PC-9 (cell line): ENCODE measurements at places on chromosomes 2 and 18.

DNA sequence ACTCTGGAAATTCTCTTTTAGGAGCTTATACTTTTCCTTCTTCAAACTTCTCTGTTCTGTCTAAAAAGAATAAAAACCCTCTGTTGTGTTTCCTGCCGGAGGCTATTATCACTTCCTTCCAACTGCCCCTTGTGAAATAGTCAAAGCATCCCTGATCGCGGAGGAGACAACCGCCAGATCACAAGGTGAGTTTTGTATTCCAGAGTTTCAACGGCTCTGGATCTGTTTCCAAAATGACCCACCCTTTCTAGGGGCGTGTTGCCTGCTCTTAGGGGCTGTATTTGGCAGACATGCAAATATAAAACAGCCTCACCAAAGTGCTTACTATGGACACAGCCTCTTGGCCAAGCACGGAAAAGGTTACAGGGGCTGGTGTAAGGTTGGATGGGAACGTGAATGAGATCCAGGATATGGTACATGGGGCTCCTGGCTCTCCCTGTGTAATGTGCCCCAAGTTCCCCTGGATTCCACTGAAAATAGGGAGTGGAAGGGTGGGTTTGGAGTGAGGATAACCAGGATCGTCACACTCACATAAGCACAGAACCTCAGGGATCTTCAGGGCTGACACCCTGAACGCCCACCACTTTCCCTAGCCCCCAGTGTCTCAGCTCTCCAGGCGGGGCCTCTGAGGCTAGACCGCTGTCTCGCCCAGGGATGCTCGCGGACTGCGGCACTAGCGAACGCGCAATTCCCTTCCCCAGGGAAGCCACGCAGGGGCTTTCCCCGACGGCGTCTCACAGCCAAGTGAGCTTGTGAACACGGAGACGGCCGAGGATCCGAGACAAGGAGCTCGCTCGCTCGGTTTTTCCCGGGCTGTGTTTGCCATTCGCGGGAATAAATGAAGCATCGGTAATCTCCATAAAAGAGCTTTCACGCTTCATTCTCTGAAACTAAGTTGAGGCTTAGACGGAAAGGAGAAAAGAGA is 14.4 kb downstream of the EN1 start:
- DNase-seq = no peak

DNA sequence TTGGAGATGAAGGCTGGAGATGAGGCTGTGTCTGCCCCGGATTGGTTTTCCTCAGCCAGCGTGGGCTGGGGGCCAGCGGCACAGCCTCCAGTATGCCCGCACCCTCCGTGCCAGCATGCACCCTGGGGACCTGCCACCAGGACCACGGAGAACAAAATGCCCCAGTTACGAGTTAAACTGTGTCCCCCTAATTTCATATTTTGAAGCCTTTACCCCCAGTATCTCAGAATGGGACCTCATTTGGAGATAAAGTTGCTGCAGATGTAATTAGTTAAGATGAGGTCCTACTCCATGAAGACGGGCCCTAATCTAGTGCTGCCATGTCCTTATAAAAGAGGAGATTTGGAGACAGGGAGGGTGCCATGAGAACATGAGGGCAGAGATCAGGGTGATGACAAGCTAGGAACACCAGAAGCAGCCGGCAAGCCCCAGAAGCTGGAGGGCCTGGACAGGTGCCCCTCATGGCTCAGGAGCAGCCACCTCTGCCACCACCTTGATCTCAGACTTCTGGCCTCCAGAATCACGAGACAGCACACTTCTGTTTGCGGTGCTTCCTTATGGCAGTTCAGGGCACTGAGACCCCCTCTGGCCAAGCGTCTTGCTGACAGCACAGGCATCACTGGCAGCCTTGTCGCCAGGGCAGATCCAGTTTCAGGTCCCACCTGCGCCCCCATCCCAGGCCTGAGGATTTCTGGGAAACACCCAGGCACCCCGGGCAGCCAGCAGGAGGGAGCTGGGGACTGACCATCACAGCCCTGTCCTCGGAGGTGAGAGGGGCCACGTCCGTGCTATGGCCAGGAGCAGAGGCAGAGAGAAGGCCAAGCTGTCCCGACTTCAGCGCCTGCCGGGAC is 29.4 kb downstream of the KIF1A start:
- DNase-seq = no peak

GRCh38 chr2:72710418-72711152 is 115.2 kb downstream of the EXOC6B start:
- DNase-seq = no peak

DNA sequence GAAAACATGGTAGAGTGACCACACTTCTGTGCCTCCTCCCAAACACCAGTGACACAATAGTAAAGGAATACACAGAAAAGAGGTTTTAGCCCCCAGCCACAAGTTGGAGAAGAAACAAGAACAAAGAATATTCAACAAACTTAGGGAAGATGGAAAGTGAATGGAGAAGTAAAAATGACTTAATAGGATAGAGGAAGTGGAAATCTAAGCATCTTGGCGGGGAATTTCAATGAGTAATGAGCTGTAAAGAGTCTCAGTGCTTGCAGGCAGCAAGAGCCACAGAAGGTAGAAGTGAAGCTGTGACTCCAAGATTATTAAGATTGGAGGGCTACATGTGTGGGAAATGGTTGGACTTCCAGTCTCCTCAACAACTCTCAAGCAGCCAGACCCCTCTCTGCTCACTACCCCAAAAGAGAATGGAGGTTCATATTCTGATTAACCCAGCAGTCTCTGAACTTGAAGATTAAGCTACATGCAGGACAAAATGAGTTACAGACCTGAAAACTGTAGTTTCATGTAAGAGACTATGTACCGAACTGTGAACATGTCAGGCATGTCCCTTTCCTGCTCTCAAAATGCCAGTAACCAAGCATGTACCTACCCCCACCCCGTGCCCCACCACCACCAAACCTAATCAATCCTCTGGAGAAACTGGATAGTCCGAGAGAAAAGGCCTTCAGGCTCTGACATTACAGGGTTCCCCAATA is 16.9 kb upstream of the HNRNPLL start:
- DNase-seq = no peak

GRCh38 chr18:25817546-25818237 is 272.7 kb downstream of the SS18 start:
- DNase-seq = no peak

DNA sequence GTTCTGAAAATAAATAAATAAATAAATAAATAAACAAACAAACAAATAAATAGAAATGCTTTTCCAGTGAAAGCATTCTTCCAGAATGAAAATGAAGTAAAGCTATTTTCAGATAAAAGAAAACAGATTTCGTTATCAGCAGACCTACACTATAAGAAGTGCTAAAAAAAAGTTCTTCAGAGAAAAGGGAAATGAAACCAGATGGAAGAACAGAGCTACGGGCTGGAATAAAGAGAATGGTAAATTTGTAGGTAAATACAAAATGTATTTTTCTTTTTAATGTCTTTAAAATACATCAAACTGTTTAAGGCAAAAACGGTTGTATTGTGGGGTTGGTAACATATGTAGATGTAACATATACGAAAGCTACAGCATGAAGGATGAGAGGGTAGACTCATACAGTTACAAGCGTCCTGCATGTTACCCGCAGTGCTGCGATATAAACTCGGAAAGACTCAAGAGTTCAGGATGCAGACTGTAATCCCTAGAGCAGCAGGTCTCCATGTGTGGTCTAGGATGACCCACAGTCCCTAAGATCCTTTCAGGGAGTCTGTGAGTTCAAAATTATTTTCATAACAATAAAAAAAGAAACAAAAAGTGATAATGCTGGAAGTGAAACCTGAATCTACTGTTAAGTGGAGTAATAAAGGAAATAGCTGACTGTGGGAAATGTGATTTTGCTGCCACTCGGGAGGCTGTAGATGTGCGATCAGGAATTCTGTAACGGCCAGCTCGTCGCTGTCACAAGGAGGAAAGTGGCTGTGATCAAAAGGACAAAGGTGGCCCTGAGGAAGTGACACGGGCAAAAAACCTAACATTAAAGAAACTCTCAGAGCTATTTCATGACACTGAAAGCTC is 5.3 kb upstream of the RAB12 start:
- DNase-seq = no peak

- no peak for DNase-seq
Measured at GRCh38 chr2:41970988-41971660, 76.7 kb upstream of the PKDCC start.

DNA sequence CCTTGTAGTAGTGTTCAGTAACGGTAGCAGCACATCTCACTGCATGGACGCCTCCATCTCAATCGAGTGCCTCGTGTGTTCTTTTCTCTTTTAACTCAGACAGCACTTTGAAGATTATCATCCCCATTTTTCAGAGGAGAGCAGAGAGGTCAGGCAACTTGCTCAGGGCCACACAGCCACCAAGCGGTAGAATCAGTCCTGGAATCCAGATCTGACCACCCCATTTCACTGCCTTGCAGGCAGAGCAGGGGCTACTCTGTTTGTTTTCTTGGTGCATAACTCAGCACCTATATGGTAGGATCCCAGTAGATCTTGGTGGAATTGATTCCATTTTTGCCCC is 129.5 kb downstream of the SMAD7 start:
- no peak for DNase-seq

DNA sequence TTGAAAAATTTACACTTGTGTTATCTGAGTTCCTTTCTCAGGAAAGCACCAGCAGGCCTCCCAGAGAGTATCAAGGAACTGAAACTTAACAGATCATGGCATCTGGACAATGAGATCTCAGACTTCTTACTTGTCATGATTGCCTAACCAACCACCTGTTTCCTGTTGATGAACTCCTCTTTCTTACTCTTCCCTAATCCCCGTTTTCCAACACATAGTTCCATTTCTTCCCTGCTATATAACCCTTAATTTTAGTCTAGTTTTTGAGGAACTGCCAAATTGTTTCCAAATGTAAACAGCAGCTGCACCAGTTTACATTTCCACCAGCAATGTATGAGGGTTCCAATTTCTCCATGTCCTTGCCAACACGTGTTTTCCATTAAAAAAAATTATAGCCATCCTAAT is 6.1 kb upstream of the FAM171B start:
- DNase-seq = no peak

GRCh38 chr18:58947136-58947732 is 82.6 kb downstream of the ZNF532 start:
- no peak for DNase-seq

DNA sequence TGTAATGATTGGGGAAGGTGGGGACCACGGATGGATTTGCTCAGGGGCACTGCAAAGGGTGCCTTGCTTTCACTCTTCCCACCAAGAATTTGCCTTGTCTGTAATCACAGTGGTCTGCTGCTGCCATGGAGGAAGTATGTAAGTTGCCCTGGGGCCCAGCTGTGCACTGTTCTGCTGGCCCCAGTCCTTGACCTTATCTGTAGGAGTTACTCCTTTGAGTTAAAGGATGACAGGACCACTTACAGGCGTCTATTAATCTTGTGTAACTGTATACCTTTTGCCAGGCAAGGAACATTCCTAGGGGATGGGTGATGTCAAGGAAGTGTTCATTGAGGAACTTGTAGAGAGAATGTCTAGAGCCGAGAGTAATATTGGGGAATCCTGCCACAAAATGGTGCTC is 212.8 kb upstream of the LRRTM1 start:
- DNase-seq = no peak

DNA sequence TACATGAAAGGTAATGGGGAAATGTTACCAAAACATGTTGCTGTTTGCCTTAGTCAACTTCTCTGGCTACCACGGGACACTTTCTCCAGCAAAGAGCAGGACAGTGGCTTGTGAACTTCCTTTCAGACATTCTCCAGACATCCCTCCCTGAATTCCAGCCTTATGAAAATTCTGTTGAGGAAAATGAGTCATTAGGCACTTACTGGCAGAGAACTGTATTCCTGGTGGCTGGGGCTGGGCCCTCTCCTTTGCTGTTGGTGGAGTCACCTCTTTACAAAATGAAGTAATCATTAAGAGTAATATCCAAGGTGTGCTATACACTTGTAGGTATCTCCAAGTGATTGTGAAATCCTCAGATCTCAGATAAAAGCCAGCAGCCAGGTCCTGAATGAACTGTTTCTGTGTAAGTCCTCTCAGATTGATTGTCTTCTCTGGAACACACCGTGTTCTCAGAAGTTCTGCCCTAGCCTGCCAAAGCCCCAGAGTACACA is 1.3 kb upstream of the FAP start:
- DNase-seq = peak; percentile 67

GRCh38 chr2:163182764-163183354 is 344.3 kb upstream of the KCNH7 start:
- no peak for DNase-seq

DNA sequence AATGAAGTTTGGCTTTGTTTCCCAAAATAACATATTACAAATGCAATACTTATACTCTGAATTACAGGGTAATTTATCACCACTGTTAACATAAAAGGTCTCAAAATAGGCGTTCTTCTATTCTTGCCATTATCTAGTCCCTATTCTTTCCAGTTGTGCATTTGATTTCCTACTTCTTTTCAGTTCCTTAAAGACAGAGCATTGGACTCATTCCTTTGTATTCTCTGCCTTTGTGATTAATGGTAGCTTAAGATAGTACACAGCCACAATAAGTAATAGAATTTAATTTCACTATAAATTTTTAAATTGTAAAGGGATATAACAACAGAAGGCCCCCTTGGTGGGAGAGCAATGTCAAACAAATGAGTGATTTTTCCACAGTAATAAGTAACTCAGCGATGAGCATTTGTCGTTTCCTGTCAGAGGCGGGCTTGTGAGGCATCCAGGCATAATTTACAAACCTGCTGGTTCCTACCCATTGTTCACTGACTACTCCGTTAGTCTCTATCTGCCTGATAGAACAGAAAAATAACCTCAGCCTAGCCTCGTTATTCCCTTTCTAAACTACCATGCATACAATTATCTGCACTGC is 456.6 kb upstream of the REG3G start:
- DNase-seq = no peak

GRCh38 chr2:217610401-217610814 is 392.4 kb downstream of the TNS1 start:
- DNase-seq = no peak

- peak; percentile 42 for DNase-seq
Measured at GRCh38 chr2:207499114-207499513, 30.6 kb upstream of the CREB1 start.

- DNase-seq = no peak
Measured at GRCh38 chr2:183153967-183154366, 29.7 kb downstream of the NUP35 start.

DNA sequence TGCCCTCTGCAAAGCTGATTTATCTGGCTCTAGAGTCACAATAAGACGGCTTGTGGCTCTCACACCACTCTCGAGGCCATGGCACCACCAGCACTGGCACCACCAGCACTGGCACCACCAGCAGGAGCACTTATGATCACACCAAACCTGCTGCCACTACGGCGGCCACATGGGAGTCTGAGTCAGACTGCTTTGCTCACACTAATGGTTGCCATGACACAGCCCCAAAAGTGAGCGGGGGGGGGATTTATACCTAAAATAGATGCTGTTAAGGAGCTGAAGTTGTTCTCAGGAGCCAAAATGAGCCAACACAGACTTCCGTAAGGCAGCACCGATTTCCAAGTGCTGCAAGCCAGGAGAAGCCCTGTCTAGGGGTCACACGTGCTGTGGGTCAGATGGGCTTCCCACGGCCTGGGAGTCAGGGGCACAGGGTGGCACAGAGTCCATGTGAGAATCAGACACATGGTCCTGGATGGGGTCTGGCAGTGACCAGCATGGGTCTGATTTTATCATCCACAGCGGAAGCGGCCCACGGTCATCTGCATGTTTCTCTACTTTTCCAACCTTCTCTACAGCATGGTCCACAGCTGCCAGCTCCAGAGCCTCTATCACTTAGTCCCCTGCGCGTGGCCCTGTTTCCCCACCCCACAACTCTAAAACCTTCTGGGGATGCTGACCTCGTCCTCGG is 16.7 kb downstream of the DNMT3A start:
- no peak for DNase-seq
